H1 (cell line): ENCODE measurements at places on chromosomes 1 and 21. TPM values are rescaled to one million over a fixed set of nuclear protein-coding genes. Genes with fewer than 3 reads are reported as not detected.

The OR10J5 gene
- total RNA-seq: not detected in 2 replicates

The MUL1 gene
- 16.4 and 16.9 TPM in 2 replicates for total RNA-seq

The NUF2 gene
- 24.1 and 28.3 TPM in 2 replicates for total RNA-seq

The SWT1 gene
- total RNA-seq: 6.2 and 8.1 TPM in 2 replicates

The RER1 gene
- 92.0 and 102 TPM in 2 replicates for total RNA-seq

DNA sequence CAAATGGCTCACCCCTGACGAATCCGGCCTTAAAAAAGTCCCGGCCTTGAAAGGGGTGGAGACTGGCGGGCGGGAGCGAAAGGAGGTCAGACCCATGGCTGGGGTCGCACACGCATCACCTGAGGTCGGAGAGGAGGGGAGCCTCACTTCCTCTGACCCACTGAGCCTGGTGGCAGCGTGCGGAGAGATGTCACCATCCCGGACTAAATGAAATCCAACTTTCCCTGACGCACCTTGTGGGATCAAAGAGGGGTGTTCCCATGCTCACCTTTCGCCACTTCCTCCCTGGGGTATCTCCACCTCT lies 709 bp upstream of the SLC41A1 start:
- DNase-seq: no peak

GRCh38 chr1:88956003-88956402 lies 36.4 kb downstream of the KYAT3 start:
- DNase-seq: no peak

- no peak for DNase-seq
Observed at GRCh38 chr1:232678185-232678886, 48.4 kb upstream of the SIPA1L2 start.

- DNase-seq: no peak
Observed at GRCh38 chr1:157584503-157584902, 13.4 kb downstream of the FCRL4 start.

DNA sequence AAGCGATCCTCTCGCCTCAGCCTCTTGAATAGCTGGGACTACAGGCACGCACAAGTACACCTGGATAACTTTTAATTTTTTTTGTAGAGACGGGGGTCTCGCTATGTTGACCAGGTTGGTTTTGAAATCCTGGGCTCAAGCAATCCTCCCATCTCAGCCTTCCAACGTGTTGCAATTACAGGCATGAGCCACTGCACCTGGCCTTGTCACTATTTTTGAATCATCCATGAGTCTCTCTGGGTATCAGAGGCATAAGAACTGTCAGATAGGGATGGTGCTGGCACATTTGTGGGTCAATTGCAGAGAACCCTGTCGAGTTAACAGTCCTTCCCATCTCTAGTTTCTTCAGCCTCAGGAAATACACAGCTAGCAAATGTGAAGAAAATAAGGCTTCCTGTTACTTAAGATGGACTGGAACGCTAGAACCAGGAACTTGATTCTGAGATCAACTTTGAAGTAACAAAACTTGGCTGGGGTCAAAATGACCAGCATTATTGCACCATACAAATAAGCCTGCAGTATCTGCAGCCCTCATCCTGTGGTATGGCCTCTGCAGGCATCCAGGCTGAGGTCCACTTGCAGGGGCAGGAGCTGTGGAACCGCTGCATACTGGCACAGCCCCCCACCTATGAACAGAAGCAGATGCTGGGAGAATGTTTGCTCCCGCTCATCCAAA lies 124.3 kb upstream of the GADD45A start:
- DNase-seq: no peak

GRCh38 chr21:42806509-42807140 lies 72.7 kb downstream of the WDR4 start:
- DNase-seq: no peak

DNA sequence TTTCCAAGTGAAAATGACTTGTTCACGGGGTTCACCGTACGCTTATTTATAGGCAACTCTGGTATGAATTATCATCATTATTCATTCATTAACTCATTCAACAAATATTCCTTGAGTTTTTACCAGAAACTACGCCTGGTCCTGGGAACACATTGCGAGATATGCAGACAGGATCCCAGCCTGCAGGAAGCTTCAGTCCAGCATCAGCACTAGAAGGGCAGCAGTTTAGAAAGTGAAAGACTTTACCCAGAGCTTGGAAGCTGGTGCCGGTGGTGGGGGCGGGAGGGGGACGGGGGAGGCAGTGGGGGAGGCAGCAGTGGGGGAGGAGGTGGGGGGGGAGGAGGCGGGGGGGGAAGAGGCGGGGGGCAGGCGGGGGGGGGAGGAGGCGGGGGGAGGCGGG lies 55.9 kb downstream of the SETD4 start:
- DNase-seq: no peak
